Effector CD4-positive, alpha-beta T cell (primary cell): ENCODE measurements at places on chromosomes 1 and 21.

DNA sequence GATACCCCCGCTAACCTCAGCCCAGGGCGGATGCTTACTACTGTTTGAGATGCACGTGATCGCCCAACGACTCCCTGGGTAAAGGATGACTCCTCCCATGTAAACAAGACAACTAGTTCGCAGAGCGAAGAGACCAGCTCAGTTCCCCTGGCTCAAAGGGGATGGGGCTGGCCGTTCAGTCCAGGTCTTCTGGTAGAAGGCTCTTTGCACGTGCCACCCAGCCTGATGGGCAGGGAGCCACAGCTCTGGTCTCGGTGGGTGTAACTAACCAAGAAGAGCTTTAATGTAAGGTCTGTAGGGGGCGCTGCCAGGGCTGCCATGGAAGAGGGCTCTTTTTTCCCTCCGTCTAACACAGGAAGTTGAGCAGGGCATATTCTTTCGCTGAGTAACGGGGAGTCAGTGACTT lies 49.4 kb upstream of the PARP1 start:
- peak; percentile 11 for DNase-seq

DNA sequence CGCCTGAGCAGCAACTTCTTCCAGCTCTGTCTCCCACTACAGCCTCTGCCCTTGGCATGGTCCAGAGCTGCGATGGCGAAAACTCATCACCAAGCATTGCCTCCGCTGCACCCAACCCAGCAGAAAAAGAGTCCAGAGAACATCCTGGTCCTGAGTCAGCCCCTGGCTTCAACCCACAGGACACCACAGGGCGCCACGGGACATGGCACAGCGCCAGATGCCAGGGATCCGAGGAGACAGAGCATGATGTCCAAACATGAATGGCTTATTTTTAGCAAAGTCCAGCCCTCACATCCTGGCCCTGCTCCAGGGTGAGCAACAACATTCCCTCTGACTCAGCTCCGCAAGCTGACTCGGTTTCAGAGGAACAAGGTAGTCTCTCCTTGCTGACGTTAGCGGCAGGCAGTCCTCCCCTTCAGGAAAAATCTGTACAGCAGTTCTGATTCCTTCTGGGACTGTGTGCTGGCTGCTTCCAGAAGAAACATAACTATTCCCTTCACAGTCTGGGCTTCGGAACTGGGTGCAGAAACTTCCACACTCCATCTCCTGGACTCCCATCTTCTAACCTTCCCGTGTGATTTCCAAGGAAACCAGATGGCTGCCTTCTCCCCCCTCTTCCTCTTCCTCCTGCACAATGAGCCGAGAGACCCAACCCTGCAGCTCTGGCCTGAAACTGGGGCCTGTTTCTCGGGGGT lies 131.3 kb downstream of the TOMM20 start:
- DNase-seq: no peak

DNA sequence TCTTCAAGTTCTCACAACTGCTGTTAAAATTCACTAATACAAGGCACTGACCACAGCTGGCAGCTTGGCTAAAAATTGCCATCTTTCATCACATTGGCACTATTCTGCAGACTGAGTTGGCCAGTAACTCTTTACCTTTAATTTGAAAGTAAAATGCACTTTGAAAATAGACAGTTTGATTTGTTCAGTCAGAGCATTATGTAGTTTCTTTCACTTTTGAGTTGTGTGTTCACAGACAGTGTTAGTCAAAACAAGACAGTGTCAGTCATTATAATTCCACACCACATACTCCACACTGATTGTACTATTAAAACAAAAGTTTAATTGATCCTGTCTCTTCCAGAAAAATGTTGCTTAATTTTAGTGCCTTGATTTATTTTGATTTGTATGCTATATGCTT lies 160.7 kb downstream of the SDCCAG8 start:
- no peak for DNase-seq

DNA sequence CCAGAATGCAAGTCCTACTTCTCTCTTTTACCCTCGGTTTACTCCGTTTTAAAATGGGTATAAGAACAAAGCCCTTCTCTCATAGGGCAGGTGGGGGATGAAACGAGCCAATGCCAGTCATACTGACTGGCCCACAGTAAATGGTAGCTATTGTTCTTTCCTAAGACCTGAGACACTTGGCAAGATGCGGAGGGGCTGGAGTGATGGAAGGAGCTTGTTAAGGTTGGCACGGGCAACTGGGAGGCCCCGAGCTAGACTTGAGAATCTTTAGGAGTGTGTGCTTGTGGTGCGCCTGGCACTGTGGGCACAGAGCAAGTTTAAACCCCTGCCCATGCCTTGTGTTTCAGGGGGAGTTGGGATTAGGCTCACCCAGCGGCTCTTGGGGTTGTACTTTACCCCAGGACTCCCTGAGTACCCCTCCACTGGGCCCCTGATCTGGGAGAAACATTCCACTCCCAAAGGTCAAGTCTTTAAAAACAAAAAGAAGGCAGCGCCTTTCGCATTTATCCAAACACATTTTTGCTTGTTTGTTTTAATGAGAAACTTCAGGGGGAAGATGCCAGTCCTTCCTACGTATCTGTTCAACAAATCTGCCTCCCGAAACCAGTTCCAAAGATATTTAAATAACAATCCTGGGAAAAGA lies 240.6 kb upstream of the TMEM51 start:
- DNase-seq: no peak

DNA sequence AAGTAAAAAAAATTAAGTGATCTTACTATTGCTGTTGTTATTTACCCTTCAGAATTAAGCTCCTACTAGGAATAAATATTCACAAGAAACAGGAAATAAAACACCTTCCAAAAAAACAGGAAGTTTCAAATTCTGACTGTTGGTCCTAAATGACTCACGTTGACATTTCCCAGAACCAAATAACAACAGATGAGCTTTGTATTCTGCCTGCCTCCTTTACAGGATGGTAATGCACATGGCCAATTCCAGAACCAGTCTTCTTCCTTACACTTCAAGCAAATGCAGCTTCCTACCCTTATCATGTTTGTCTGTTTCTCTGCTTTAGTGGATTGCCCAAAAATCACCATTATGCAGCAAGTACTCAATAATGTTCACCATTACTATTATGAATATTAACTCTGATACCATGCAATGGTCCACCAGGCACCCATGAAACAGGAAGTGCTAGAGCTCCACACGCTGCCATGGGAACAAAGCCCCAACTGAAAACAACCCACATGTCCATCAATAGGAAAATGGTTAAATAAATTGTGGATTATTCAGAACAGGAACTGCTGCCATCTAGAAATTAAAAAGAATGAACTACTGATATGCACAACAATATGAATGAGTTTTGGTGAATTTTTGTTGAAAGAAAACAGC lies 8.9 kb downstream of the CASP9 start:
- no peak for DNase-seq

DNA sequence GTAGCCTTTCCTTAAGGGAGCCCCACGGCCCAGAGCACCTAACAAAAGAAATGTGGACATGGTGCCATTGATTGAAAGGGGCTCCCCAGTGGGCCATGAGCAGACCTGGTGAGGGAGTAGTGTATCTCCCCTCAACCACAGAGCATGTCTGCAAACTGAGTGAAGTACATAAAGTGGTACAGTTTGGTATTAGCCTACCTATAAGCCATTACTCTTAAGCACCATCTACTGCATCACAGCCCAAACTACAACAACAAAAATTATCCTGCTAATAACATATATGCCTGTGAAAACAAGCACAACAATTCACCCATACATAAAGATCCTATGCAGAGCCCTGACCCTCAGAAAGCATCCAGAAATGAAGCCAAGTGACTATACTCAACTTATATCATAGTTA lies 407.8 kb downstream of the PTPRC start:
- DNase-seq: no peak

DNA sequence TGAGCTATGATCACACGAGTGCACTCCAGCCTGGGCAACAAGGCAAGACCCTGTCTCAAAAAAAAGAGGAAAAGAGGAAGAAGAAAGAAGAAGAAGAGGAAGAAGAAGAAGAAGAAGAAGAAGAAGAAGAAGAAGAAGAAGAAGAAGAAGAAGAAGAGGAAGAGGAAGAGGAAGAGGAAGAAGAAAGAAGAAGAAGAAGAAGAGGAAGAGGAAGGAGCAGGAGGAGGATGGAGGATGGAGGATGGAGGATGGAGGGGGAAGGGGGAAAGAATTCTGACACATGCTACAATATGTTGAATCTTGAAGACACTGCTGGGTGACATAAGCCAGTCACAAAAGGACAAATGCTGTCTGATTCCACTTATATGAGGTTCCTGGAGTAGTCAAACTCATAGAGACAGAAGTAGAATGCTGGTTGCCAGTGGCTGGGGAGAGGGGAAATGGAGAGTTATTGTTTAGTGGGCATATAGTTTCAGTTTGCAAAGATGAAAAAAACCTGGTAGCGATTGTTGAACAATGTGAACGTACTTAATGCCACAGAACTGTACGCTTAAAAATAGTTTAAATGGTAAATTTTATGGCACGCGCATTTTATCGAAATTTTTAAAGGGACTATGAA lies 47.3 kb upstream of the COA6 start:
- no peak for DNase-seq

DNA sequence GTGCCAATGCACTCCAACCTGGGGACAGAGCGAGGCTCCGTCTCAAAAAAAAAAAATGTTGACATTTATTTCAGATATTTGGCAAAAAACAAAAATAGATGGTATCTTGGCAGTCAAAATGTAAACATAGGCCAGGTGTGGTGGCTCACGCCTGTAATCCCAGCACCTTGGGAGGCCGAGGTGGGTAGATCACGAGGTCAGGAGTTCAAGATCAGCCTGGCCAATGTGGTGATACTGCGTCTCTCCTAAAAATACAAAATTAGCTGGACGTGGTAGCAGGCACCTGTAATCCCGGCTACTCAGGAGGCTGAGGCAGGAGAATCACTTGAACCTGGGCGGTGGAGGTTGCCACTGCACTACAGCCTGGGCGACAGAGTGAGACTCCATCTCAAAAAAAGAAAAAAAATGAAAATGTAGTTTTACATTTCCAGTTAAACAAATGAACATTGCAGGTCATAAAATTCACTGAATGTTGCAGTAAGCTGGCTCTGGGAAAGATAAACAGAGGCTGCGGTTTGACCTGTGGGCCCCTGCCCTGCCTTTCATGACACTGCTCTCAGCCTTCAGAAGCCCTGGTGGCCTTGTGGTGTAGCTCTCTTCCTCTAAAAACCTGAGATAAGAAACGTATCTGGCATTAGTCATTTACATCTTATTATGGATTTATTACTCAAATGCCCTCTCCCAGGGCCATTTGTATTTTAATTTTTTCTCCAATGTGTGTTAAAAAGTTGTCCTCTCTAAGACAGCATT lies 12.2 kb upstream of the SLC44A3 start:
- DNase-seq: no peak

- DNase-seq: peak; percentile 26
Measured at GRCh38 chr1:214427871-214428277, 123.5 kb downstream of the PTPN14 start.

DNA sequence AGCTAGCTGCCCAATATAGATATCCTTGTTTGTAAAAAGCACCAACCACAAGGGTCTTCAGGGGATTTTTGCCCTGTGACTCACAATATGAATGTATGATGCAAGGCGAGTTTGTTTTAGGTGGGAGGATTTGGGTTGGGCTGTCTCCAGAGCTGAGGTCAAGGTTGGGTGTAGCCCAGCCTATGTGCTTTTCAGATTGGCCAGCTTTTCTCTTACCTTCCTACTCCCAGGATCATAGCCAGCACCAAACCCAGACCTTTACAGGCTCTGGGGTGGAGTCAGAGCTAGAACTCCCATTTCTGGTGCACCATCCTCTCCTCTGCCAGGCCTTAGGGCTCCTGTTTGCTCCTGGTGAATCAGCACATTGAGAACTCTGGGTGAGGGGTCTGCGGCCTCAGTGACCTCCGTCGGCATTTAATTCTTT lies 55.6 kb upstream of the GCLM start:
- DNase-seq: no peak

- DNase-seq: no peak
Measured at GRCh38 chr1:170226767-170227166, 81.0 kb downstream of the NTMT2 start.

GRCh38 chr1:23526329-23527041 lies 4.5 kb downstream of the E2F2 start:
- no peak for DNase-seq

GRCh38 chr21:37627074-37627473 lies 260.5 kb downstream of the DYRK1A start:
- no peak for DNase-seq

- DNase-seq: no peak
Measured at GRCh38 chr1:63189677-63190076, 132.7 kb upstream of the FOXD3 start.

DNA sequence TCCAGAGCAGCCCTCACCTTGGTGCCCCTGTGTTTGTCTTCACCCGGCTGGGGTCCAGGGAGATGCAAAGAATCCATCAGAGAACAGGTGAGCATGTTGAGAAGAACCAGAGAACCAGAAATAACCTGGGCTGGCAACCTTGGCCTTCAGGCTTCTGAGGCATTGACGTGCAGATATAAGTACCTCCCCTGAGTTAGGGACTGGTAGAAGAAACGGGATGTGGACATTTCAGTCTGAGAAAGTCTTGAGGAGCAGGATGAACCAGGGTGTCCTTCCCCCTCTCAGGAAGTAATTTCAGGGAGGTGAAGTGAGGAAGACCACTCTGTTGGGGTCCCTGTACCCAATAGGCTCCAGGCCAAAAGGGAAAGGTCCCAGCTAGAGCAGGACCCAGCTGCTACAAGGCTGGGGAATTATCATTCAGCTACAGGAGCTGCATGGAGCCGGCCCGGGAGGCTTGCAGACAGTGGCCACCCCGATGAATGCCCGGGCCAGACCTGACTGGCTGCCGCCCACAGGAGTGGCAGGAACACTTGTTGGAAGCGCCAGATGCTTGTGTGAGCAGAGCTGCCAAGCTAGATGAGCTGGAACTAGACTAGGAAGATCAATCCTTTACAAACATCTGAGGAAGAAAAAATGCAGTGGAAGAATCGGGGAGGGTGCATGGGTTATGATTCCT lies 1.7 kb upstream of the AURKAIP1 start:
- no peak for DNase-seq

- DNase-seq: no peak
Measured at GRCh38 chr1:41611932-41612450, 127.5 kb upstream of the EDN2 start.

- DNase-seq: no peak
Measured at GRCh38 chr1:152870831-152871730, 7.0 kb upstream of the SMCP start.
